Spinal cord (tissue), 10 donors: ENCODE measurements at places on chromosomes 6 and 20. TPM values are rescaled to one million over a fixed set of nuclear protein-coding genes. Genes with fewer than 3 reads are reported as not detected.

The RSPH9 gene
- total RNA-seq: 1.6 TPM

DNA sequence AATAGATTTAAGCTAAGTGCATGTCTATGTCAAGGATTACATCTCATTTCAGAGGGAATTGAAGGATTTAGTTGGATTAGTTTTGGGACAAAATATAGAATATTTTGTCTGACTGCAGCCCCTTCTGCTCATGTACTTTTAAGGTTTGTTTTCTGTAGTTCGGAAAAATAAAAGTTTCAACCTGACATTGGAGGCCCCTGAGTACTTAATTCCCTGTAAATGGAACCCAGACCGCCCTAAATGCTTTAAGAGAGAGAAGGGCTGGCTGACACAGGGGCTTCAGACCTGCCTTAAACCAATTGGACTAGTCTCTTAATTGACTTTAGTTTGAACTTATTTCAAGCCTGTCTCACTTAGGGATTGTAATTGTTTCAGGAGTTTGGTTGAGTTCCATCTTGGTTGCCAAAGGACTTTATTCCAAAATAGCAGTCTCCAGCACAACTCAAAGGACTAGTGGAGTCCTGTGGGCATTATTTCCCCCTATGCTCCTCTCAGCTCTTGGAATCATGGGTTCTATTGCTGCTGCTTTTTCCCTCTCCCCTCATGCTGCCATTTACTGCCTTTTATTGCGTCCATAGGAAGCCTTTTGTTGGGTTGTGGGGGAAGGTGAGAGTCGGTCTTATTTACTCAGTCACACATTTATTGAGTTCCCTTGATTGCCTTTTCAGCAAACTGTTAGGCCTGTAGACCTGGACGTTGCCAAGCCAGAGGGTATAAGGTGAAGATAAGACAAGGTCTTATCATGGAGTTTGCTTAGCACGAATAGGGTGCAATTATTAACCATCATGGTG, 14.5 kb downstream of the BRD2 start:
- DNase-seq: no peak

GRCh38 chr6:20907486-20908071, 373.3 kb downstream of the CDKAL1 start:
- DNase-seq: no peak

The KIAA1755 gene
- total RNA-seq: 21.6 TPM

The GPR6 gene
- 0.22 TPM for total RNA-seq

DNA sequence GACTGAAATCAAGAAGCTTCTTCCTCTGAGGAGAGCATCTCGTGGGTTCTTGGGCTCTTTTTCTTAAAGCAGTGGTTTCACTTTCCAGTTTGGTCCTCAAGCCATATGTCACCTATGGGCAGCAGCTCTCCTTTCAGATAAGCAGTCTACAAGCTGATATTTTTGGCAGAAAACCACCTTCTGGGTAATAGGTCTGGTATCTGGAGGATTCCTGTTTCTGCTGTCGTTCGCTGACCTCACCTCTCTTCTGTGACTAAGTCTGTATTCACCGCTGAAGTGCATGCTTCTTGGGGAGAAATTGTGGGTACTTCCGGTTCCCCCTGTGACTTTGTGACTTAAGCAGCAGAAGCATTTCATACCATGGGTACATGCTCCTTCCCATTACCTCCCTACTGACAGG, 193.6 kb downstream of the EDN1 start:
- no peak for DNase-seq

DNA sequence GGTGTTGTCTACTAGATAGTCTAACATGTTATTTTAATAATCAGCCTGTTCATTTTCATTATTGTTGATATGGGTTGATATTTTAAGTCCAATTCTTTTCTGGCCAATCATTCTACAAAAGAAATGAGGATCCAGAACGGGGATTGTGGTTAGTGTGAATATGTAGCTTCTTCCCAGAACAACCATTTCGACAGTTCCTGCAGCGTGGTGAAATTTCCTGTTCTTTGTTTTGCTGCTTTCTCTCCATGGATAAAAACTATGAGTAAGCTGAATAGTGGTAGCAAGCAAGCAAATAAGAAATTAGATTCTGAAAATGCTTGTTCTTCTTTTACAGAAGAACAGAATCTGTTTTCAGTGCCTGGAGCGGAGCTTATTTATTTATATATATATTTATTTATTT, 65.5 kb upstream of the F13A1 start:
- no peak for DNase-seq

DNA sequence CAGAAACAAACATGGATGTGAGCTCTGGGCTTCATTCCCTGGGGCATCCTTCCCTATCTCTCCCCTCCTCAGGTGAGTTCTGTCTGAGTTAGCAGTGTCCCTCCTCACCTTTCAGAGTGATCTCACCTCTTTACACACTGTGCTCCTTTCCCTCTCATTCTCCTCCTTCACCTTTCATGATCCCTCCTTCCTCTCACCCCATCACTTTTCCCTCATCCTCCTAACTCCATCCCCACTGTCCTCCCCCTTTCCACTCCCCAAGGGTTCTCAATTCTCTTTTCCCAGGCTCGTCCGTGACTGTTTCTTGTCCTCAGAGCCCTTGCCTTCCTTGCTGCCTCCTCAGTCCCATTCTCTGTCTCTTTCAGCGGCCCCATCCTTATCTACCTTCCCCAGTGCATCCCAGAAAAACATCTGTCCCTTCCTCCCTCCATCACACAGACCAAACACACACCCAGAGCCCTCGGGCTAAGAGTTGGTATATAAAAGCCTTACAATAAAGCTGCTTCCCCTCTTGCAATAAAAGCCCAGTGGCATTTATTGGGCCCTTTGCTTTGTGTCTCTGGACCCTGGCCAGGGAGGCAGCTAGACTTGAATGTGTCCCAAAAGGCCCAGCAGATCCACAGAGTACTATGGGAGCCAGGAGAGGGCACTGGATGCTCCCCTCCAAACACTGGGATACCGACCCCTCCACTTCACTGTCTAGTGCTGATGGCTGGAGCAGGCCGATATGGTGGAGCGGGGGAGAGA, 1.9 kb downstream of the RNF39 start:
- no peak for DNase-seq

The SLC22A7 gene
- total RNA-seq: 0.20 TPM

The TENT5A gene
- 35.3 TPM for total RNA-seq

DNA sequence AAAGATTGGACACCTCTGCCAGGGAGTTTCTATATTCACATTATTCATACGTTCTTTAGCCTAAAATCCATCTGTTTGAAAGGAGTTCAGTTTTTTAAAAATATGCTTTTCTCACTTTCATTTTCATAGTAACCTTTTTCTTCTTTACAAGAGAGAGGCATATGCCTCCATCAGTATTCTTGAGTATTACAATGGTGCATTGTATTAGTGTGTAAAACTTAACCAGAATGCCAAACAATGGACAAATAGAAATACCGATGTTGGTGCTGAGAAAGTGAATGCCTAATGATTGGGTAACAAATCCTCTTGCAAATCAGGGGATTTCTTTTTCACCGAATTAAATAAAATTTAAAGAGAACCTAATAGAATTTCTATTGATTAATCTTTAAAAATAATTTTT, 163.2 kb upstream of the LAMA2 start:
- no peak for DNase-seq

- DNase-seq: no peak
Measured at GRCh38 chr6:26592649-26593048, 4.1 kb upstream of the ABT1 start.

DNA sequence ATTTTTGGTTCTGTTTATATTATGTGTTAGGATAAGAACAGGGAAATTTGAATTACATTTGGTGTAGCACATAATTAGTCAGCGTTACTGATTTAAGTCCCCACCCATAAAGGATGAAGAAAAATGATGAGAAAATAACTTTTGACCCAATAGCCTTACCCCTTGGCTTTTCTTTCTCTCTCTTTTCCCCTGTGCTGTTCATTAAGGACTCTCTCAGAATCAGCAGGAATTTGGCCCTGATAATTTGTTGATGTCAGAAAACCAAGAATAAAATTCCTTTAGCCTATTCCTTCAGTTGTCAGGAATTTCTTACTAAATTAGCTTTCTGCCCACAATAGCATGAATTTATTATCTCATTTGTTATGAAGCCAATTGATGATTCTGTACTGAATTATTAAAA, 18.5 kb downstream of the PLCB1 start:
- no peak for DNase-seq

- DNase-seq: no peak
Measured at GRCh38 chr6:22020299-22021003, 276.4 kb downstream of the PRL start.

DNA sequence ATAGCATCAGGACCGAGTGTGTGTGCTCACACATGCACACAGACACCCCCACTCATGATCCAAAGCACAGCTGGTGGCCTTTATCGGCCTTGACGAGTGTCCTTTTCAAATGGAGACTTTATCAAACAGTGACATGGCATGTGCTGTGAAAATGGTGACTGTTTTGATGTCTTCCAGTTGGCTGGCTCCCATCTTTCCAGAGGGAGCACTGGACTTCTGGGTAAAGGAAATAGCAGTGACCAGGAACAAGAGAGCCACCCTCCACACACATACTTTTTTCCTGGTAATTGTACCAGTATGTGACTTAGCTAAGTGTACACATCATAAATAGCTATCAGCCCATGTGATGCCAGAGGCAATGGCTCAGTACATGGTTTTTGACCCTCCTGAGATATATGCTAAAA, 52.7 kb downstream of the ZDHHC14 start:
- no peak for DNase-seq

GRCh38 chr6:167152862-167153261, 4.9 kb downstream of the GPR31 start:
- no peak for DNase-seq

The KHDC1 gene
- 5.0 TPM for total RNA-seq

The LY6G6D gene
- 1.1 TPM for total RNA-seq

The EBF4 gene
- total RNA-seq: 10.2 TPM

DNA sequence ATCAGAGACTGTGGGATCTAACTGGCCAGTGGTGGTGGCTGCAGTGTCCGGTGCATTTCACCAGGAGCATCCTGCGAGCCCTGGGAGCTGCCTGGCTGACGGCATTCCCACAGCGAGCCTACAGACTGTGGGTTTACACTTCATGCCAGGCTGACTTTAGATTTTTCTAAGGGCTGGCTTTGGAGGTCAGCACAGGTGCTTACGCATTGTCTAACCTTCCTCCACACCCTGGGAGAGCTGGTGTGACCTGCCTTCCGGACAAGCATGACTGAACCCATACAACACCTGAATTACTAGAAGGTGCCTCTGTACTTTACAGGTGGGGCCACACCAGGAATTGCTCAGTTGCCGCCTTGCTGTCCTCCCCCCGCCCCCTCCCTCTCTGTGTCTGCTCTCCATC, 96.2 kb downstream of the RREB1 start:
- no peak for DNase-seq

The ARMH2 gene
- 1.1 TPM for total RNA-seq

DNA sequence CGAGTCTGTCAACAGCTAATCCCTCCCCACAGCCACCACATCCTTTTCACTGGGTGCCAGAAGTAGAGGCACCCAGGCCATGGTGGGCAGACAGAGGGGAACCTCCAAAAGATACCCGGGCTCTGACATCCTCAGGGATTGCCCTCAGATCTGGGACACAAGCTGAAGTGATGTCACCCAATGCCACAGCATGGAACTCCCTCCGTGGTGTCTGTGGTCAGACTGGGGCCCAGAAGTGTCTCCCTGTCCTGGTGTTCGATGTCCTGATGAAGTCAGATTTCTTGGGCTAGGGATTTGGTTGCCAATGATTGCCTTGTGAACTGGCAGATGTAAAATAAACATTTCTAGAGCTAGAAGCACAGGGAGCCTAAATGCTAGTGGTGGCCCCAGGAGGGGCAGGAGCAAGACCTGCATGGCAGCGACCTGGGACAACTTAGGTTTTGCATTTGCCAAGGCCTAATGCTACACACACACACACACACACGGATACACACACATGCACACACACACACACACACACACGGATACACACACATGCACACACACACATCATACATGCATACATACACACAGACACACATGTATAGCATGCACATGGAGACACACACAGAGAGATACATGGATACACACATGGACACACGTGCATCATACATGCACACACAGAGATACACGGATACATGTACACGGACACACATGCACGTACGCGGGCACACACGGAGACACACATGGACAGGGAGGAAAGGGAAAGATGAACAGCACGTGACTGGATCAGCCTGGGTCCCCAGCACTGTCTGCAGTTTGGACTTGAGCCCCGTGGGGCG, 221.0 kb downstream of the NFATC2 start:
- no peak for DNase-seq

The VGLL2 gene
- 0.30 TPM for total RNA-seq

GRCh38 chr6:56625356-56625755, 17.3 kb downstream of the DST start:
- DNase-seq: no peak

The TFAP2C gene
- total RNA-seq: 1.0 TPM

The PRL gene
- total RNA-seq: 0.11 TPM

DNA sequence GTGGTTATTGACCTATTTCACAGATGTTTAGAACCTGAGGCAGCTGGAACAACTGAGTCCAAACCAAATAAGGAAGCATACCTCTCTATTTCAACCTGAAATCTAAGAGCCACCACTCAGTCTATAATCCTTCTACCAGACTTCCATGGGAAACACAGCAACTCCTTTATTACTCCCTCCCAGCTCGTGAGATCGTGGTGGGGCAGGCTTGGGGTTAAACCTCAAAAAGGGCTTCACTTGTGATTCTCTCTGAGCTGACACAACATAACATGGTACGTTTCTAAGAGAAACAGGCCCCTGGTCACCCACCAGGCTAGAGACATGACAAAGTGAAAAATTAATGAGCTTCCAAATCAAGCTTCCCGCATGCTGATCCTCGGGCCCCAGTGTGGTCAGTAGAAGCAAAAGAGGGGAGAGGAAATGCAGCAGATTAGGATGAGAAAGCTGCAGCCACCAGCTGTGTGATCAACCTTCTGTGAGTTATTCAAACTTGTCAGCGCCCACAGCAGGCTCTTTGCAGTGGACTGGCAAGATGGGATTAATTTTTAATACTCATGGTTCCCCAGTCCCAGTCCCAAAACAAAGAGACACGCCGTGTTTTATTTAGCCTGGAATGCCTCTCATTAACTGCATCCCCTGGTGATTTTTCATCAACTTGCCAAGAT, 9.3 kb downstream of the PKHD1 start:
- DNase-seq: peak; percentile 58

DNA sequence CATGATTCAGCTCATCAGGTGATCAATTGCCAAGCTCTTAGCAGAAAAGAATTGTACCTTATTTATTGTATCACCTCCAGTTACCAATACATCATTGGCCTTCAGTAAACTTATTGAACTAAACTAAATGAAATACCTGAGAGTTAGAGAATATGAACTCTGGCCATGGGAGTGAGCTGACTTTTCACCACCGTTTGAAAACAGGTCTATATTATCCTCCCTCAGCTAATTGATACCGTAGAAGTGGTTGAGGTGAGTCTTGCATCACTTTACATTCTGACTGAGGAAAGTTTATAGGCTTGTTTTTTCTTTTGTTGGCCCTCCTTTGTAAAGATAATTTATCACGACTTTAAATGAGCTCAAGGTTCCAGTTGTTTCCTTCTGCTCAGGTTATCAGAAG, 52.5 kb upstream of the ADGRG6 start:
- no peak for DNase-seq
